ENCODE measurements at places on chromosomes 12 and 14.

- DNase-seq = no peak
Measured at GRCh38 chr14:65566820-65567522, 154.4 kb downstream of the FUT8 start.

GRCh38 chr12:11707535-11707934 lies 58.1 kb downstream of the ETV6 start:
- DNase-seq = no peak

GRCh38 chr14:33617154-33617553 lies 333.7 kb downstream of the EGLN3 start:
- no peak for DNase-seq

DNA sequence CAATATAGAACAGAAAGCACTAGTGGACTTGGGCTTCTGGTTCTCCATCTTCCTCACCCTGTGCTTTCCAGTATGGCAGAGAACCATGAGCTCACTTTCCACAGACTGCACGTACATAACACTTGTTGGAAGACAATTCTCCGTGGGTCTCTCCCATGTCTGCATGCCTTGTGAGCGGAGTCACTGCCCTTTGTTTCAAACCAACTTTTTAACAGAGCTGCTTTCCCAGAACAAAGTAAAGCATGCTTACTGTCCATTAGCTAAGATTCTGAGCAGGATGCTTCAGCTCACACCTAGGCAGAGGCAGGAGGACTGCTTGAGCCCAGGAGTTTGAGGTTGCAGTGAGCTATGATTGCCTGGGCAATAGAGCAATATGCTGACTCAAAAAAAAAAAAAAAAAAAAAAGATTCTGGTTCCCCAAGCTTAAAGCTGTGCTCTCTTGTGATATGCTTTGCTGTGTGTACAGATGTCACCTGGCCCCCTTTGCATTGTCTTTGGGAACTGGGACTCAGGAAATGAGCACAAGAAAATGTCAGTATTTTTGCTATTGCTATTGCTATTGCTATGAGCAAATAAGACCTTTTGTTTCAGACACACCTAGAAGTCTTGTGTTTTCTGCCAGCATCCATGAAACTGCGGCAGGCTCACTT lies 54.6 kb upstream of the PTGR2 start:
- no peak for DNase-seq

DNA sequence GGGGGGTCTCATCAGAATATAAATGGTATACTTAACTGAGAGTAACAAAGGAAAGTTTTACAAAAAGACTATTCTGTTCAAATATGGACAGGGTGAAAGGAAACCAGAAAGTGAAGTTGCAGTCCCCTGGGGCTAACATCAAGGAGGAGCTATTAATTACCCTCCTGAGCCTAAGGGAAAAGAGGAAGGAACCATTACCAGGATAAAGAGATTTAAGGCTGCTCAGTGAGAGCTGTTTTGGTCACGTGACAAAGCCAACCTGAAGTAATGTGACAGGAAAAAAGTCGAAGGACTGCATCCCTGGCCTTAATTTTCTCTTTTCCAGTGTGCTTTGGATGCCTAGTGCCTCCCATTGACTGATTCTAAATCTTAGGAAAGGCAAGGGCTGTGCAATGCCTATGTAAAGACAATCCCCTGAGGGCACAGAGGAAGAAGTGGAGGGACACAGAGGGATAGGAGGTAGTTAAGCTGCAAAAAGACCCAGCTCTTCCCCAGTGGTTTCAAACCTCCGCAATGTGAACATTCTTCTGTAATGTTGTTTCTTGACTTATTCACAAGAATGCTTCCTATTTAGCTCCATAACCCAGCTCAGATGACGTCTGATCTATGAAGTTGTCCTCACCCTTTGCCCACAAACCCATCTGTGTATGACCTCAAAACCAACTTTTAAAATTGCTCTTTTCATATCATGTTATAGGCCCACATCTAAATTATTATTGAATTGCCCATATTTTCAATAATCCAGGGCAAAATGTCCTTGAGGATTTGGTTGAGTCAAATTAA lies 187.7 kb upstream of the DCN start:
- DNase-seq = no peak

GRCh38 chr12:108430245-108430644 lies 84.8 kb upstream of the FICD start:
- DNase-seq = peak; percentile 4

GRCh38 chr12:6771091-6771495 lies 1.2 kb upstream of the LAG3 start:
- no peak for DNase-seq

DNA sequence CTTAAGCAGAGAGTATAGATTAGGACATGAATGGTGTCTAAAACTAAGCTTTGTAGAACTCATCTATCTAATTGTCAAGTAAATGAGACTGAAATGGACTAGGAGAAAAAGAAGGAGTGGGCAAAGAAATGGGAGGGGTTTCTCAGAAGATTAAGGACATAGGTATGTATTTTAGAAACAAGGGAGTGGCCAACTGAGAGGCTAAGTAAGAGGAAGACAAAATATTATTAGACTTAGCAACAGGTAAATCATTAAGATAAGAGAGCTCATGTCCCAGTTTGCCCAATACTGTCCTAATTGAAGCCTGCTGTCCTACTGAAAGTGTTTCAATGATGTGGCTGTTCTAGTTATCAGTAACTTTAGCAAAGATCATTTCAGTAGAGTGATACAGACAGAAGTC lies 171.4 kb downstream of the KITLG start:
- no peak for DNase-seq

DNA sequence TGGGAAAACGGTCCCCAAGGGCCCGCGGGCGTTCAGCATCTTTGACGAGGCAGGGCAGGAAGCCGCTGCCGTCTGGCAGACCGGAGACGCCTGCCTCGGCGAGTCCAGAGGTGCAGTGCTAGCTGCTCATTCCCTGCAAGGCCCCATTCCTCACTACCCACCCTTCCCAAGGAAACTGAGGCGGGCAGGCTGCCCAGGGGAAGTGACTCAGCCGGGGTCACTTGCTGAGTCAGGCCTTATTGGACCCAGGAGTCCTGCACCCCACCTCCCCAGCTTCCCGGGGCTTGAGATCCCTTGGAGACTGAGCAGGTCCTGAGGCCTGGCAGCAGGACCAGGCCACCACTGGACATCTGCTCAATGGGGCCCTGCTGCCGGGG lies 3.7 kb downstream of the SH2B3 start:
- no peak for DNase-seq

GRCh38 chr12:76813265-76813664 lies 49.4 kb downstream of the ZDHHC17 start:
- no peak for DNase-seq

- DNase-seq = no peak
Measured at GRCh38 chr14:61581955-61582615, 113.2 kb upstream of the HIF1A start.

DNA sequence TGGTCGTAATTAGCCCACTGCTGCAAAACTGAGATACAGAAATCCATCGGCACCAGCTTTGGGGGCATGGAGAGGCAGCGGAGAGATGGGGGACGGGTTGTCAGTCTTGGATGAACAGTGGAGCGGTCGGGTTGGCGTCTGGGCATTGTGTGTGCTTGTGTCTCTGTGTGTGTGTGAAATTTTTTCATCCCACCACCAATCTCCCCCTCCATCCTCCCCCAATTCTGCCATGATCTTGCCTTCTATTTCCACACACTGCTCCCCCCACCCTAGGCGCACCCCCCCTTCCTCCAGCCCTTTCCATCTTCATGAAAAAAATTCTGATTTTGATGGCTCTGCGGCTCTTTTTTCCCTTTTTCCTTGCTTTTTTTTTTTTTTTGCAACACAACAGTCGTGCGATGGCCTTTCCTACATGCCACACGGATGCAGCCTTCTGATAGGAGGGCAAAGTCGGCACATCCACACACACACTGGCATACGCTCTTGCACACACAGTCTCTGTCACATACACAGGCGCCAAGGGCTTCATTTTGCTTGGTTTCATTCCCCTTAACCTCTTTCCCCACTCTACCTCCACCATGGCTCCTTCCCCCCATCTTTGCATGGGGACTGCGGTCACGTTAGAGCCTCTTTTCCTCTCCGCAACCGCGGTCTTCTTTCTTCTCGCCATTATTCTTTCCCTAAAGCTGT lies 3.3 kb downstream of the NRXN3 start:
- no peak for DNase-seq

DNA sequence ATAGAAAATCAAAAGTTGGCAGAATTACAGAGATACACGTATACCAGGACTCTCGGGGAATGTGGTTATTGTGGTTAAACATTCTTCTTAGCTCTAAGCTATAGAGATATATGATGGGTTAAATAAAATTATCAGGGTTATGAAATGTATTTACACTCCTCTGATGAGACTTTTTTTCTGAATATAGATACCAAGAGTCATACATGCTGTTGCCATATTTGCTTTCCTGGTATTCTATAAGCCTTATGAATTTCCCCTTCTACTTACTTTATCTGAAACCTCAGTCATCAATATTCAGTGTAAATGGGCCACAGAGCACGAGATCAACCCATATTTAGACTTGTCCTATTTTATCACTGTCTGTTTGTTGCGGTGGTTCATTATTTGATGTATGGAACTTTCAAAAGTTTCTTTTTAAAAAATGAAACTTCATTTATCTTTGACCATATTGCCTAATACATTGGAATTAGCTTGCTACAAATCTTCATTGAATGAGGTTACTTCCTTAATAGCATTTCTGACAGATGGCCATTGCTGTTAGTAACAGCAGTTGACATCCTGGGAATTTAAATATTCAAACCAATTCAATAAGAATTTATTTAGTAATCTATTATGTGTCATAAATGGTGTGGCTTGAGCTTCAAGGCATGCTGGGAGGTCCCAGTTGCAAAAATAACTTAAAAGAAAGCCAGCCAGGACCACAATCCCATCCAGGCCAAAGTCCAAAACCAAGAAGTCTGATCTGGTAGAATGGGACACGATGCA lies 393.5 kb downstream of the PCNX1 start:
- no peak for DNase-seq

- no peak for DNase-seq
Measured at GRCh38 chr12:90311561-90311960, 602.9 kb upstream of the ATP2B1 start.

- DNase-seq = peak; percentile 56
Measured at GRCh38 chr14:93464271-93464670, 33.5 kb downstream of the UNC79 start.

GRCh38 chr14:73745571-73746519 lies 31.7 kb upstream of the PNMA1 start:
- DNase-seq = no peak

- DNase-seq = no peak
Measured at GRCh38 chr12:101925361-101925760, 48.0 kb downstream of the DRAM1 start.

DNA sequence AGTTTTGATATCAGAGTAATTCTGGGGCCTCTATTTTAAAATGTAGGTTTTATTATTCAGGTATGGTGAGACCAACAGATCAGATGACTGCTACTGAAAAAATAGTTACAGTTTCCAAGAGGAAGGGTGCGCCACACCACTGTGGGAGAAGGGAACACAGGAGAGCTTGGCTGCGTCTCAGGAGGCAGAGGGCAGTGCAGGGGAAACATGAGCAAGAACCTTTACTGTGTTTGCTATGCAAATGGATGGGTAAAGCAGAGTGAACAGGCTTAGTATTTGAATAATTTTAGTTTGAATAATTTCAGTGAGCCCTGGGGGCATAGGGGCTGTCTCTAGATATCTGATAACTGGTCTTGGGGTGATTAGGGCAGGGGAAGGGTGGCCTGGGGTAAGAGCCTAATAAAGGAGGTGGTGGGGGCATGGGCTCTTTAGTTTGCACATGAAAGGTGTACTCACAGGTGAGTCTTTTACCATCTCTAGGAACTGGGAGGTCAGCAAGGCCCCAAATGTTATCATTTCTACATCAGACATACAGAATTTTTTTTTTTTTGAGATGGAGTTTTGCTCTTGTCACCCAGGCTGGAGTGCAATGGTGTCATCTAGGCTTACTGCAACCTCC lies 196.8 kb upstream of the NEDD1 start:
- DNase-seq = no peak

DNA sequence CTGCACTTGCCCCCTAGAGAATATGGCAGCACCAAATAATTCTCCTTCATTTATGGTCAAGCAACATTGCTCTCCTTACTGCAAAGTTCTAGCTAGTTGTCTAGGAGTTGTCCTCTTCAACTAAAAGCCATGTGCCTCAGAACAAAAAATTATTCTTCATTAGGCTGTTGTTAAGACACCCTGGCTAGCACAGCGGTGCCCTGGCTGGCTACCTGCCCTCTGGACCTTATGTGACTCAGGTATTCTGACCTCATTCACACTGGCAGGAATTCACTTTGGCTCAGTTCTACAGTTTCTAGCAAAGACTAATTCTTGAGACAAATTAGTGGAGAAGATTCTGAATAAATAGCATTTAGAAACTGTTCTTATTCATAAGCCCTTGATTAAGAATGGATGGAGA lies 224.4 kb upstream of the KRR1 start:
- DNase-seq = no peak

DNA sequence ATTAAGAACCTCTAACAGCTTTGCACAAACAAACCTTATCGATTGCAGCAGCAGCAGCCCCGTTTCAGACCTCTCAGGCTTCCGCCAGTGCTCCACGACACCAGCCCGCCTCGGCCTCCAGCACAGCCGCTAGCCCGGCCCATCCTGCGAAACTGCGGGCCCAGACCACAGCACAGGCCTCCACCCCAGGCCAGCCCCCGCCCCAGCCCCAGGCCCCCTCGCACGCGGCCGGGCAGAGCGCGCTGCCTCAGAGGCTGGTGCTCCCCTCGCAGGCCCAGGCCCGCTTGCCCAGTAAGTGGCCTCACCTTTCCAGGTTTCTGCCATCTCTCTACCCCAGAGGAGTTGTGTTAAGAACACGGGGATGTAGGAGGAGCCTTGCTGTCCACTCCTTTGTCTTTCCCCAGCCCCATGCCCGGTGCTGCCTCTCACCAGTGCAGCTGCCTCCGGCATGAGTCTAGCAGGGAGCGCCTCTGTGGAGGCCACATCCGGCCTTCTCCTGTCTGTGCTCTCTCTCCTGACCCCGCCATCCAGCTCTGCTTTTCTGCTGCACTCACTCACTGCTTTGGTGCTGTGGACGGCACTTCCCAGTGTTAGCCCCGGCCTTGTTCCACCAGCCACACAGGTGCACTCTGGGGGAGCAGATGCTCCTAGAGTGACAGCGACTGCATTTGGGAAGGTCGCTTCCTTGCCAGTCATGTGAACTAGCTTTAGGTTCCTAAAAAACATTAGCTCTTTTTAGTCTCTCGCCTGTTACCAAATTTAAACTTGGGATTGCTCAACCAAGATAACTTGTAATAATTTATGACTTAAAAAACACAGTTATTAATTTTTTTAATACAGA lies 71.5 kb downstream of the EP400 start:
- DNase-seq = no peak

DNA sequence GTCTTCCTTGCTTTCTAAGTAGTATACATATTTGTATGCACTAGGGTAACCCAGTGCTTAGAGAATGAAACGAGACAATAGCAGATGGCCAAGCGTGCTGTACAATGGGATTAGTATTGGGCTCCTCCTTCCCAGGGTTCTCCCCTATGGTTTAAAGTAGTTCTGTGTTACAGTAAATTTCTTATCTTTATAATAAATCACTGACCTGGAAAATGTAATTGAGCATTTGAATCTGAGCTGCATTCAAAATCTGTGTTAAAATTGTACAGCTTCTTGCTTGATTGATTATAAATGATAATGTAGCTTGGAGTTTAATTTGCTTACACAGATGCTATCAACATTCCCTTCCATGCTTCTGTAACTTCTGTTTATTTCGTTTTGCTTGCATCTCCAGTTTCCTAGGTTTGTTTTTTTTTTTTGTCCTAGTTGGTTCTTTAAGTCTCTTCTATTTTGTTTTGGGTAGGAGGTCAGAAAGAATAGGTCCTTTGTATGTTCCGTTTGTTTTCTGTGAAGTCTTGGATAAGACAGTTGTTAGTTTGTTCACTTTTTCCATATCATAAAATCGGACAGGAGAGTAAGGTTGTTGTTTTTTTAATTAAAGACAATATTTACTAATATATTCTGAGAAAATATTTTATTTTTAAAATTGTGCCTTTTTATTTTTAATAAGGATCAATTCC lies 171.2 kb downstream of the ERC1 start:
- no peak for DNase-seq

Data from hematopoietic multipotent progenitor cell treated with erythropoietin and hydrocortisone succinate and interleukin-3 and kit ligand, for 8 days (in vitro differentiated cells).